ENCODE measurements at places on chromosomes 11 and 22. TPM values are rescaled to one million over a fixed set of nuclear protein-coding genes. Genes with fewer than 3 reads are reported as not detected.

DNA sequence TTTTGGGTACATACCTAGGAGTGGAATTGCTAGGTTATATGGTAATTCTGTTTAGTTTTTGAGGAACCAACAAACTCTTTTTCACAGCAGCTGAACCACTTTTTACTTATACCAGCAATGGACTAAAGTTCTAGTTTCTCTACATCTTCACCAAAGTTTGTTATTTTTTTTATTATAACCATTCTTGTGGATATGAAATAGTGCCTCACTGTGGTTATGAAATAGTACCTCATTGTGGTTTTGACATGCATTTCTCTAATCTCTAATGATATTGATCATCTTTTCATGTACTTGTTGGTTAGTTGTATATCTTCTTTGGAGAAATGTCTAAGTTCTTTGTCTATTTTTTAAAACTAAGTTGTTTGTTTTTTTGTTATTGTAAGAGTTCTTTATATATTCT is 27.2 kb downstream of the STIM1 start:
- no peak for DNase-seq

- no peak for DNase-seq
Measured at GRCh38 chr11:62245271-62245753, 3.3 kb downstream of the SCGB1D2 start.

- DNase-seq, result no peak
Measured at GRCh38 chr22:44824271-44824670, 71.9 kb downstream of the ARHGAP8 start.

GRCh38 chr11:85941380-85941973 is 86.3 kb downstream of the CCDC83 start:
- peak; percentile 62 for DNase-seq

DNA sequence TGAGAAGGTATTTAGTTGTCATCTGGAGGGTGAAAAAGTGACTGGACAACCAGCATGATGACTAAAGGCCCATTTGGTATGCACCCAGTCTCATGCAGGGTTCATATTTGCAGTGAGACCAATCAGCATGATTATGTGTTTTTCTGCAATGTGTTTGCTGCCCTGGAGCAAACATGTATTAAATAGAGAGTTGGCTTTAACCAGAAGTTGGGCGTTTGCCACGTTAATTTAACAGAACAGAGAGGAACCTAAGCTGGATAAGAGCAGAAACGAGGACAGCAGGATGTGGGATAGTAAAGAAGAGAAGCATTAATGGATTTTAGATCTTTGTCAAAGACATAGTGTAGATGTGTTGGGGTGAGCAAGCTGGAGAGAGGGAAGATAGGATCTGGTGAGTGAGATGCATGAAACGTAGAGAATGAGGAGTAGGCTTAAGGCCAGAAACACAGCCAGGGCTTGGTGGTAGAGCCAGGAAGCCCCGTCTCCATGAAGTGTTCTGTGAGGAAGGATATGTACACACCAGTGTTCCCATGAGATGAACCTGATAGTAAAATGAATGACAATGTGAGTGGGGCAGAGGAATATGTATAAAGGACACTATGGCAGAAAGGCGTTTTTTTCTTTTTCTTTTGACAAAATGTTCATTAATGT is 164.0 kb upstream of the PDGFD start:
- DNase-seq, result no peak

DNA sequence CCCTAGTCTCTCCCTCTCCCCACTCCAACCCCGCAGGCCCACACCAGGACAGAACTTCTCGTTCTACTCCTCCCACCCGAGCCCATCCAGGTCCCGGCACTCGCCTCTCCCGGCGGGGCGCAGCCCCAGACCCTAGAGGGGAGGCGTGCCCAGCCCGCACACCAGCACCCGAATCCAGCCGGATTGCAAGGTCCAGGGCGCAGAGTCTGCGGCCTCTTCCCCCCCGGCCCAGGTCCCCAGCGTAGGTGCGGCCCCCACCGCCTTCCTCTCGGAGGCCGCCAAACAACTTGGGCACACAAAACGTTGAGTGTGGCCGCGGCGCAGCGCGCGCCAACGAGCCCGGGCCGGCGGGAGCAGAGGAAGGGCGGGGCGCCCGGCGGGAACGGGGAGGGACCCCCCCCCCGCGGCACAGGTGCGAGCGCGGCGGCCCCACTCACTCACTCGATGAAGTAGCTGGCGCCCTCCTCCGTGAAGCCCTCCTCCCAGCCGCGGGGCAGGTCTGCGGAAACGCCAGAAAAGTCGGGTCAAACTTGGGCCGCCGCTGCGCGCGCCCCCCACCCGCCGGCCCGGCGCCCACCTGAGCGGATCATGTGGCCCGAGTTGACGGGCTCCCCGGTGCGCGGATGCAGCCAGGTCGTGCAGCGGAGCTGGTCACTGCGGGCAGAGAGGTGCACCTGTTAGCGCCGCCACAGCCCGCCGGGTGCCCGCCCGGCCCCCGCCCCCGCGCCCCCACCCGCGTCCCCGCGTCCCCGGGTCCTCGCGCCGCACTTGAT is 480 bp downstream of the PLEKHA7 start:
- no peak for DNase-seq

DNA sequence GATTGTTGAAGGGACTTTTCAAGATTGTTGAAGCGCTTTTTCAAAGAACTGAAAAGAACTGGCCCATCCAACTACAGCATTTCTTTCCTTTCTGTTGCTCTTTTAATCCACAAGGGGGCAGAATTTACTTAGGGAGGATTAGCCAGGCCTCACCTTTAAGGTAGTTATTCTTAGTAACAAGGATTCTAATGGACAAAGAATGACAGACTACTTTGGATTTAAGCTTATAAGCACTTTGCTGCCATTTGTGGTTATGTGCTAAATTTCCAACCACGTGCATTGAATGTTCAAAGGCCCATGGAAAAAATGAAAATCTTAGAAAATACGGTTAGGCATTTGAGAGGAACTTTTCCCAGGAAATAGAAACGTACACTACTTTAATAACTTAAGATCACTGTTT is 49.5 kb upstream of the HSPA8 start:
- DNase-seq, result no peak

DNA sequence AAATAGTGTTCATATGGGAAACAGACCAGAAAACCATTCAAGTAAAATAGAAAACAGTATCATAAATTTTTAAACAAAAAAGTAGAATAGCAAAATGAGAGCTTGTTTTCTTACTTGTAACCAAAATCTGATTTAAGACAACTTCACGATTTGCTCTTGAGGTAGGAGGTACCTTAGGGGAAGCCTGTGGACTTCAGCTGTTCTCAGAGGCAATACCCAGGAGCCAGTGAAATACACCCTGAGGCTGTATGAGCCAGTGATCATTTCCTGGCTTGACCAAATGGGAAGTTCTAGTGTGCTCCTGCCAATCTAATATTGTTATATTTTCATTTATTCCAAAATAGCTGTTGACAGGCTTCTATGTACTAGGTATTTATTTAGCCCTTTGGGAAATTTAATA is 104.8 kb downstream of the ARHGAP42 start:
- no peak for DNase-seq

DNA sequence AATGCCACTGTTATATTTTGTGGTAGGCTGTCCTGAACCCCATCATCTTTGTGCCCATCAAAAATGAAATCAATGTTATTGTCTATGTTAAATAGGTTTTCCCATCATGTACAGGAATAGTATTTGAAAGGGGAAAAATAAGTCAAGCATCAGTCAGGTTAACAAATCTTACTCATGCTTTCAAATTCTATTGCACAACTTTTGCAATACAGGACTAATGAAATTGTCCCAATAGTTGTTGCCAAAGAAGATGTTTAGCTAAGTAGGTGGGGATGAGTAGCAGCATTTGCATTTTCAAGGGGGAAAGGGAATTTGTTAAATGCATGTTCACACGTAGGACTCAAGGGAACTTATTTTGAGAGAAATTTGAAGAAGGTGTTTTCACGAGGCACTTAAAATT is 962.1 kb downstream of the JRKL start:
- DNase-seq, result no peak

GRCh38 chr11:108865406-108865805 is 200.5 kb downstream of the DDX10 start:
- no peak for DNase-seq

DNA sequence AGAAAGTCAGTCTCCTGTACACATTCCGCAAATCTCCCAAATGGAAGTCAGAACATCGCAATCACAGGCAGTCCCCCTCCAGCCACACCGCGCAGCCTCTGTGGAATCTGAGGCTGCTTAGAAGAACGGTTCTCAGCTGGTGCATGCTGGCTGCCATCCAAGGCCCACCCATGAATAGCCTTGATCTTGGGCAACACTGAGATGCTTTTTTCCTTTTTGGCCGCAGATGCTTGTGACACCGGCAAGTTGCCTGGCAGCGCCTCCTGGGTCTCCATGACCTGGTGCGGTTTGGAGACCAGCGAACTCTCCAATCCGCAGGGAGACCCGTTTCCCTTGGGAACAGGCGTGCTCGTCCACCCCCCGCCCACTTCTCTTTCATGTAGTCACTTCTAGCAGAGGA is 26.3 kb upstream of the PHF21B start:
- DNase-seq, result peak; percentile 46

DNA sequence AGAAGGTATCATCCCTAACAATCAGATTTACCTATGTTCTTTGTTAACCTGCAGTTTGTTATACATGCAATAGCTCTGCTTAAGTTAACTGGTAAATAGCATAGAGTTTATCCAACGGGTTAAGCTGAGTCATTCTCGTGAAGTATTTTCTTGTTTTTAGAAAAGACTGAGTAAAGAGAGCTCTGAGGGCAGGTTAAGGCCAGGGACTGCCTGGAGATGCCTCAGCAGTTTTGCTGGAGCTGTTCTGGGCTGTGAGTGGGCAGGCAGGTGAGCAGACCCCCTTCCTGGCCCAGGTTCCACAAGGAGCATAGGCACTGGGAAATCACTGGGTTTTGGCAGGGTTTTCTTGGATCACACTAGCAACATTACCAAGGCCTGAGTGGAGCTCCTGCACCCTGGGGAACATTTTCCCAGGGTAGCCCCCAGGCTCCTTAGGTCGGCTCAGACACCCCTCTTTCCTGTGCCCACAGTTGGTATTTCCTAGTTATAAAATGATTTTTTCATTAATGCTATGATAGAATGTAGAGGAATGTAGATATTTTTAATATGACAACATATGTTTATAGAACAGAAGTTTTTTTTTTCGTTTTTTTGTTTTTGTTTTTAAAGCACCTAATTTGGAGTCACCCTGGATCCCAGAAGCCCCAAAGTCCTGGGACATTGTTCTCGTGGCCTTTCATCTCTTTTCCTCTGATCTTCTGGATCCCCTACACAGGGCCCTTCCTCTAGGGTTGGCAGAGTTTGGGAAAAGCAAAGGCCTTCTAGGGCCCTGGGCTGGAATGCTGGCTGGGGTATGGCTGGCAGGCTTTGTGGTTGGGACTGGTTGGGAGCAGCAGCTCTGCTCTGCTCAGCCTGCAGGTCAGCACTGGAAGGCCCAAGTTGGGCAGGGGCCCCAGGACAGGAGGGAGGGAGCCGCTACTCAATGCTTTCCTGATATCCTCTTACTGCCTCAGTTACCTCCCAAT is 26.7 kb downstream of the IRAG1 start:
- DNase-seq, result no peak

DNA sequence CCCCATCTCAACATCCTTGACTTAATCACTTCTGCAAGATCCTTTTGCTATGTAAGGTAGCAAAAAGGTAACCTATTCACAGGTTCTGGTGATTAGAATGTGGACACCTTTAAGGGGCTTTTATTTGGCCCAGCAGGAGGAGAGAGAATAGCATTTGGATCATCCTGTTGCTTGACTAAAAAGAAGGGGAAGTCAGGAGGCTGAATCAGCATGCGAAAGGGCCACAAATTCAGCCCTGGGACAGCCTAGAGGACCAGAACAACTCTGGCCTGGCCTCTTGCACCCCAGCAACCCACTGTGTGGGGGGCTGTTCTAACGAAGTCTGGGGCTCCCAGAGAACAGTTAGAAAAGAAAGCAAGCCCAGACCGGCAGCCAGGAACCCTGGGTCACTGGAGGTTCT is 3.2 kb upstream of the HMOX1 start:
- no peak for DNase-seq

DNA sequence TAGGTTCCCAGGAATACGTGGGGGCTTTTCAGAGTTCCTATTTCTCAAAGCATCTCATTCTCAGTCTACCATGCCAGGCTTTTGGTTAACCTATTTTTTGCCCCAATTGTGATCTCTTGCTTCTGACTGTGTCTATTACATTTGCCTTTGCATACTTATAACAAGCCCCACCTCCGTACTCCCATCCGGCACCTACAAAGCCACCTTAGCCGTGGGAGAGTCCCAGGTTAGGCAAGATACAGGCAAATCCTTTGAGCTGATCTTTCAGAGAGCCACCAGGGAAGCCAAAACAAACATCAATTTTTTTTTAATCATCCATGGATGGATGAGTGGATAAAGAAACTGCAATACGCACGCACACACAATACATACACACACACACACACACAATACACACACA is 18.6 kb upstream of the PANX3 start:
- DNase-seq, result no peak

GRCh38 chr11:44559207-44559939 is 6.1 kb upstream of the CD82 start:
- DNase-seq, result no peak

DNA sequence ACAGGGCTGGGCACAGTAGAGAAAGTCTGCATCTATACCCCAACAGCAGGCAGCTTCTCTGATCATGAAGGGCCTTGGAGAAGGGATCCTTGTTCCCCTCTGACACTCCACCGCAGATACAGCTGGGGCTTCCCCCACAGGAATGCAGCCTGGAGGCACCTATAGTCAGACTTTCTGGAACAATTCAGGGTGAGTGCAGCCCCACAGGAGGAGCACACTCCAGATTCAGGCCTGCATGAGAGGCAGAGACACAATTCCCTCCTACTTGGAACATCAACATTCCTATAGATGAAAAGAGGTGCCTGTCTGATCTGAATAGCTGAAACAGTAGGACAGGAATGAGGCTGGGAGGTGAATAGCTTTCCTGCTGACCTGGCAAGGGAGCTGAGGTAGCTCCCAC is 1298.0 kb upstream of the CNTN5 start:
- no peak for DNase-seq

DNA sequence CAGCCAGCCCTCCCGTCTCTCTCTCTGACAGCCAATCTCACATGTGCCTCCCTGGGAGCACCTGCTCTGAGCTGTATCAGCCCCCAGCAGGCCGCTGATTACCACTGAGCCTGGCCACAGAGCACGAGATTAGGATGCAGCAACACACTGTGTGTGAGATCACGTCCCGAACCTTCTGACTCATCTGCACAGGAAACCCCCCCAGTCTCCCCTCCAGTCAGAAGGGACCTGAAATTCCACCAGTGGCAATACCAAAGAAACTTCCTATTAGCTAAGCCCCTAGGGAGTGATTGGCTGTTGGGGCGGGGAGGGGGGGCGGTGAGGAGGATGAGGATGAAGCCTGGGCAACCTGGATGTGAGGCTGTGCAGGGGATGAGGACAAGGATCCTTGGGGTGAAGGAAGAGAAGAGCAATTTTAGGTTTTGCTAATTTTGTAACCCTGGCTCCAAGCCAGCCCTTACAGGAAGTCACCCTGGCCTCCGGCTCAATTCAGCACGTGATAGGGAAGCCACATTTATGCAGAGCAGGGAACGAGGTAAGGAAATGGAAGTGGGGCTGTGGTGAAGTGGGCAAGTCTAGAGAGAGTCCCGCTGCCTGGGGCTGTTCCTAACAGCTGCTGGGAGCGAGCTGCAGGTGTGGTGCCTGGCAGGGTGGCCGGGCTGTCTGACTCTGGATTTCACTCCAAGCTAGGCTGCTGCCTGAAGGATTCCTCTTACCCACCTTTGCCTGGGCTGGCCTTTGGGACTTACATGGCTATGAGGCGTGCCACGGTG is 1.9 kb downstream of the SLC43A3 start:
- peak; percentile 73 for DNase-seq

OR6T1 gene
- not detected for total RNA-seq

GRAP2 gene
- 7.9 TPM for total RNA-seq

BDNF gene
- total RNA-seq, result 6.0 TPM

UBQLN3 gene
- 0.70 TPM for total RNA-seq

MS4A3 gene
- not detected for total RNA-seq

CREB3L1 gene
- total RNA-seq, result 39.6 TPM

TXNRD2 gene
- total RNA-seq, result 41.6 TPM

Data from ureter (tissue), 1 donor.